Gastroesophageal sphincter (tissue), 4 donors: ENCODE measurements at places on chromosomes 7 and 10. TPM values are rescaled to one million over a fixed set of nuclear protein-coding genes. Genes with fewer than 3 reads are reported as not detected.

NUTM2B gene
- total RNA-seq: not detected

GRCh38 chr10:115762029-115762428 lies 511.0 kb downstream of the GFRA1 start:
- ATAC-seq: no peak

- ATAC-seq: peak; percentile 55
Measured at GRCh38 chr7:106012935-106013439, 49.9 kb downstream of the CDHR3 start.

DNA sequence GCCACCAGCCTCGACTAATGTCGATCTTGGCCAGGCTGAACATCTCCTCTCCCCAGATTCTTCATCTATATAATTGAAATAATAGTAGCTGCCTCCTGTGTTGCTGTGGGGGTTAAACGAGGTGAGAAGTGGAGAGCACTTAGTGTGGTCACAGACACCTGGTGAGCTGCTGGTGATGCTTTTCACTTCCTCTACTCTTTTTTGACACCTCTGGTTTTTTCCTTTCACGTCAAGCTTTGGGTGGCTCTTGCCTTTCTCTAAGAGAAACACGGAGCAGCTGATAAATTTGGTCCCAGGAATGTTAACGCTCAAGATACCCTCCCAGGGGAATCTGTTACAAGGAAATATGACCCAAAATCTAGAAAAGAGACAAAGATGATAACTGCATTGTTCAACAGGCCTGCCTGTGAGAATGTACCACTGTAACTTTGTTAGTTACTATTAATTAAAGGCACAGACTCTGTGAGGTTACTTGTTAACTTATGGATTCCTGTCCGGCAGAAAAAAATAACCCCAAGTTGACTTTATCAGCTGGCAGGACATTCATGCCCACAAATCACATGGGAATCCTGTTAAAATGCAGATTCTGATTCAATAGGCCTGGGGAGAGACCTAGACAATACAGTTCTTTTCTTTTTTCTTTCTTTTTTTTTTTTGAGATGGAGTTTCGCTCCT lies 9.5 kb upstream of the NPFFR1 start:
- ATAC-seq: no peak

DNA sequence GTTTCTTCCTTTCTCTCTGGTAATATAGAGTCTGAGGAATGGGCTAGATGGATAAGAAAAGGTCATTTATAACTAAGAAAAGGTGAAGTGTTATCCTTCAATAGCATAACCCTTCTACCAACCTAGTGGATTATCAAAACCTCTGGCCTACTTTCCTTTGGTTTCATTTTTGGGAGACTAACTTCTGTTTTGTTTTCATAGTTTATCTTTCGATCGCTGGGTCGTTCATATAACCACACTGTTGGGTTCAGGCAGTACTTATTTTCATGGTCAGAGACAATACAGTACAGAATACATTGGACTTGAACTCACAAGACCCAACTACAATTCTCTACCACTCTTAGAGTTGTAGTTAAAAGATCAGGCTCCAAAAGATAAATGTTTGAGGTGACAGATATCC lies 86.5 kb downstream of the UBE2H start:
- ATAC-seq: no peak

- ATAC-seq: no peak
Measured at GRCh38 chr10:77532068-77532467, 105.5 kb downstream of the KCNMA1 start.

DNA sequence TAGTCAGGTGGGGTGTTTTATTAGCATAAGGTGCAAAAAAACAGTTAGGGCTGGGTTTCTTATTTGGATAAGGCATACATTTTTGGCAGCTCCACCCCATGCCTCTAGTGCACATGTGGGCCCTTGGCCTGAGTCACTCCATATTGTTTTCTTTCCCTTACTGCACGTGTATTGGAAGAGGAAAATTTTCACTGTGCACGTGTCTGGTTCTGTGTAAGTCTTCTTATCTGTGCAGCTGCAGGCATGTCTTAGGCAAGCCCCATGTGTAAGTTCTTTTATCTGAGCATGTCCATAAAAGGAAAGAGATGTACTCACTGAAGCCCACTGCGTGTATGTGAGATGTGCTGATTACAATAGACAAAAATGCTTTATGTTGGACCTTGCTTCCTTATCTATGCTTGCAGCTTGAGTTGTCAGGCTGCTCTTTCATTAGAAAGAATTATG lies 540.3 kb upstream of the IGFBP3 start:
- ATAC-seq: no peak
